Hematopoietic multipotent progenitor cell treated with erythropoietin and hydrocortisone succinate and interleukin-3 and kit ligand, for 4 days (in vitro differentiated cells): ENCODE measurements at places on chromosomes 7 and 10.

GRCh38 chr7:107966711-107967110 lies 36.2 kb downstream of the LAMB1 start:
- DNase-seq = no peak

DNA sequence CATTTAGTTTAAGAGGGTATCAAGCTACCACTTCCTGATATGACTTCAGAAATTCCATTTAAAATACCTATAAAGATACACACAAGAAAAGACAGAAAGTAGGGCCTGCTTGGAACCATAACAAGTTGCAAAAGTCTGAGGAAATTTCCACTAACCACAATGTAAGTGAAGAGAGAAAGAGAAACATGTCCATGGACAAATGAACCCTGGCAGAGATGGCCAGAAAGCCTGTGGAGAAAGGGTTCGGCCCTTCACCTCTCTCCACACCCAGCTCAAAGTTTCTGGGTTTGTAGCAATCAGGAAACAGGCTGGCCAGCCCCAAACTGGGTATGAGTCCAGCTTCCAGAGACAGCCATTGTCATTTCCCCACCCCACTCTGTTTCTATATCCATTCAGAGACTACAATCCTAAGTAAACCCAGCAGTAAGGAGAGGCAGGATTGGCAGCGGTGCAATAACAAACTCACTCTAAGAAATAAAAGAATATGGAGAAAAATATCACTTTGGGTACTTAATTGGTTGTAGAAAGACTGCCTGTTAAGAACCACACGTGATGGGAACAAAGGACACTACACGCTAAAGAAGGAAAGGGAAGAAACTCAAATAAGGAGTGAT lies 71.1 kb downstream of the STK17A start:
- DNase-seq = no peak

DNA sequence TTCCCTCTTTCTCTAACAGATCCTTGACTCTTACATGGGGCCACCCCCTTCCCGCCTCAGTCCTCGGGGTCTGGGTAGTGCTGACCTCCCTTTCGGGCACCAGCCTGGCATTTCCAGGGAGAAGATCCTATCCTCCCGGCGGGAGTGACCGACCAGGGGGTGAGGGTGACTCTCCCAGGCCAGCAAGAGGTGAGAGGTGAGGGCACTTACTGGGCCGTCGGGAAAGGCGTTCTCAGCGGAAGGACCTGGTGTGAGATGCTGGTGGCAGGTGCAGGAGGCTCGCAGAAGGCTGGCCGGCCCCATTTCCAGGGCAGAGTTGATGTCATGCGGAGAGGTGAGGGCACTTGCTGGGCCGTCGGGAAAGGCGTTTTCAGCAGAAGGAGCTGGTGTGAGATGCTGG lies 4.2 kb upstream of the FOXL3 start:
- no peak for DNase-seq

- no peak for DNase-seq
Measured at GRCh38 chr10:124735491-124736286, 8.5 kb downstream of the FAM53B start.

- peak; percentile 21 for DNase-seq
Measured at GRCh38 chr7:41134300-41135255, 568.3 kb downstream of the INHBA start.

- no peak for DNase-seq
Measured at GRCh38 chr7:19508821-19509220, 200.0 kb downstream of the POLR1F start.

DNA sequence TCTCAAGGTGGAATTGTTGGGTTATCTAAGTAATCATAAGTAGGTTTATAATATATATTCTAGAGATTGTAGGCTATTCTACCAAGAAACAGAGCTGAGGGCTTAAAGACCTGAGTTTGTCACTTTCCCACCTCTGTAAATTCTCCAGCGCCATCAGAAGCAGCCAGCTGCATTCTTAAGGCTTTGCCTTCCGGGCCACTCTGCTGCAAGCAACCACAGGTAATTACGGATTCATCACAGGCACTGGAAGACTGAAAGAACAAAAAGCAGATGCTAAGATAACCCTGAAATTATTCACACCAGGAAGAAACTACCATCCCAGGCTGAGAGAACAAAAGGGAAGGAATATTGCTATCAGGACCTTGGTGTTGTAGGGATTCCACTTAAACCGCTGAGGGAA lies 137.8 kb upstream of the JCAD start:
- no peak for DNase-seq

GRCh38 chr10:102310361-102311024 lies 65.2 kb downstream of the GBF1 start:
- no peak for DNase-seq

DNA sequence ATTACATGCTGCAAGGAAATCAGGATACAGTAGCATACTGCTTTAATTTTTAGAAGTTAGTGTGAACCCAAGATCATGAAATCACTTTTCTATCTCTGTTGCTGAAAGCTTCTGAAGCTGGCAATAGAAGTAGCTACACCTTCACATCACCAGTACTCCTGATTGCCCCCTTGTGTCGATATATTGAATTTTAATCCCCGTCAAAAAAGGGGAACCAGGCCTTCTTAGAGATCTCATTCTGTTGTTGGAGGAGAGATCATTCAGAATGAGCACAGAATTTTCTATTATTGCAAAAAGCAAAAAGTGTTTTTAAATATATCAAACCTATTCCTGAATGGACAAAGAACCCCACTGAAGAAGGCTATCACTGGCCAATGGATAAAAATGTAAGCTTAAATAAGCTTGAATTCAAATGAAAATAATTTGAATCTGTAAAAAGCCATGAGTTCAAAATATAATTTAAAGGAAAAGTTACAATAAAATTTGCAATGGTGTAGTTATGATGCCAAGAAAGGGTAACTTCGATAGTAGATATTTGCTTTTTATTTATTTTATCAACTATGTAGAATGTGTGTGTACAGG lies 39.7 kb upstream of the TEX47 start:
- peak; percentile 79 for DNase-seq

GRCh38 chr7:15459018-15459615 lies 102.7 kb downstream of the AGMO start:
- DNase-seq = no peak

DNA sequence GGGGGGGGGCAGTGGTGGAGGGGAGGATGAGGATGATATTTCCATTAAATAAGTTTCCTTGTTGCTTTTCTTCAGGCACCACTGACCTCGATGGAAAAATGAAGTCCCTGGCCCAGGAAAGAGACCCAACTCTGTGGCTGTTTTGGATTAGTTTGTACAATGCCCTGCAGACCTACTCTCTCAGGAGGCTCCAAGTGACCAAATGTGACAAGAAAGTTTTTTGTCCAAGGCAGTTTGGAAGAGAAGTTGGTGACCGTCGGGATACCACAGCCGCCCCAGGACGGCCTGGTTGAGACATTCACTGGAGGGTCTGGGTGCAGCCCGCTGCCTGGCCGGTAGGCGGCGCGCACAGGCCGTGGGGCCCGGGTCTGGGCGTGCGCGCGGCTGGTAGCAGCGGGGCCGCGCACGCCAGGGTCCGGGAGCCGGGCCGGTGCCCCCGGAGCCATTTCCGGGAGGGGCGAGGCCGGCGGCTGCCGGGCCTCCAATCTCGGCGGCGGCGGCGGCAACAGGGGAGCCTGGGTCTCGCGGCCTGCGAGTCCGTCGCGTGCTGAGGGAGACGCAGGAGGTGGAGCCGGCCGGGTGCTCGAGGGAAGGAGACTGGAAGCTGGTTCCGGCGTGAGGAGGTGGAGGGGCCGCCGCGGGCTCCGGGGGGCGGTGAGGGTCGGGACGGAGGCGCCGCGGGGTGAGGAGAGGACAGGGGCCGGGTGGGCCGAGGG lies at the start of gene SGPL1:
SGPL1 (plus strand) TSS at position 445 of the 716 bp plus-strand sequence. CDS start 906 bp downstream, outside the sequence.
- DNase-seq = peak; percentile 90

DNA sequence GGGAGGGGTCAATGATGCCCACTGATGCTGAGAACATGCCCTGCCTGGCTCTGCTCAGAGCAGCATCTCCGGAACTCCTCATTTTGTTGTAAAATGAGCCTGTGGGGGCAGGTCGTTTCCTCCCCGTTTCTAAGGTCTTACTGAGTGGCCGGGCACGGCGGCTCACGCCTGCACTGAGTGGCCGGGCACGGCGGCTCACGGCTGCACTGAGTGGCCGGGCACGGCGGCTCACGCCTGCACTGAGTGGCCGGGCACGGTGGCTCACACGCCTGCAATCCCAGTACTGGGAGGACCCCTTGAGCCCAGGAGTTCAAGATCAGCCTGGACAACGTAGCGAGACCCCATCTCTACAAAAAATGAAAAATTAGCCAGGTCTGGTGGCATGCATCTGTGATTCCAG lies 39.0 kb upstream of the FOXL3 start:
- DNase-seq = no peak

- peak; percentile 14 for DNase-seq
Measured at GRCh38 chr10:112335868-112336265, 38.0 kb upstream of the ACSL5 start.

- DNase-seq = peak; percentile 76
Measured at GRCh38 chr7:150756858-150757257, 19.6 kb downstream of the GIMAP5 start.
